ENCODE measurements at places on chromosomes 7 and 10.
A peak's percentile ranks its signal among the peaks of the same experiment; 100 is the strongest.

DNA sequence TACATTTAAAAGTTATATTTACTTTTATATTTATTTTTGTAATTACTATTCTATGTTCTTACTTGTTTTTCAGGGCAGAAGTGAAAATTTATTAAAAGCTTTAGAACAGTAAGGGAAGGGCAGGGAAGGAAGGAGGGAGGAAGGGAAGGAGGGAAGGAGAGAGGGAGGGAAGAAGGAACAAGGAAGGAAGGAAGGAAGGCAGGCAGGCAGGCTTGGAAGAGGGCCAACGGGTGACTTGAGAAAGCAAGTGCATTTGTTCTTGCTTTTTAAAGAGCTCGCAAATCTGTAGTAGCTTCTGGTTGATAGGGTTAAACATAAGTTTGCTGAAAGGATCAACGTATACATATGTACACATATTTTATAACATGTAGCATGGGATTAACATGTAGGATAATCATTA is 725.3 kb upstream of the FZD8 start:
- no peak for DNase-seq

DNA sequence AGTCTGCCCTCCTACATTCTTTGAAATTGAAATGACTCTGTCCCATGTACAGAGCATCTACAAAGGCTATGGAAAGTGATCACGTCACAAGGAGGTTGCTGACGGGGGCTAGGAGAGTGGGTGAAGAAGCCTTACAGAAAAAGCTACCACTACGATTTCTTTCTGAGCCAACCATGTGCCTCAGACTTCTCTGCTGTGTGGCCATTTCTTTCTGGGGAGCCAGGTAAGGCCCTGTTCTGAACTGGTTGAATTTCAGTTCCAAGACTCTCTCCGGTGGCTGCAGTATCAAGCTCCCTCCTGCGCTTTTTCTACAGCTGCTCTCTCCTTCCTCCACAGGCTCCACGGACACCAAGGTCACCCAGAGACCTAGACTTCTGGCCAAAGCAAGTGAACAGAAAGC is 112.5 kb upstream of the PRSS1 start:
- no peak for DNase-seq

DNA sequence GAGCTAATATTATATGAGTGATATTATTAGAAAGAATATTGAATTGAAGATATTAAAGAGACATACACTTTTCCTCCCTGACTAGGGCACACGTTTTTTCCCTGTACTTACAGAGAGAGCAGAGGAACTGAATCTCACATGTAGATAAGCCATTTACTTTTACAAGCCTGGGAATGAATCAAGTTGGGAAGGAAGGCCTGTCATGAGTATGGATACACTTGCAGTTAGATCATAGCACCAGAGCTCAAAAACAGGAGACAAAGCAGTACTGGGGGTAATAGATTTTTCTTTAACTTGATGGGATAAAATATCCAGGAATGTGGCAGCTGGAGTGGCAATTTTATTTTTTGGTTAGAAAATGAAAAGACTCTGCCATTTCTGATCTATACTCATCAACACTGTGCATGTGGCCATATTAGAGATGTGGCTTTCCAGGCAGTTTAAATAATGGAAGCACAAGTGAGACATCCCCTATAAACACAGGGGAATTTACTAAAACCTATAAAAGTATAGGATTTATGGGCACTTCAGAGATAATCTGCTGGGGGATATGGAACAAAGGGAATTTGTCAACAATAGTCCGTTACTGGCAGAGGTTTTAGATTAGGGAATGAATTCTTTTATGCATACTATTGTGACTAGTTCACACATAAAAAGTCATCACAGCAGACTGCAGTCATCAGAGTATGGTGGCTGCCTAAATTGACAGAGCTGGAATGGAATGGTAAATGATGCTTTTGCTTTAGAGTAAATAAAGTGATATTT is 657.7 kb upstream of the MBL2 start:
- DNase-seq = no peak

DNA sequence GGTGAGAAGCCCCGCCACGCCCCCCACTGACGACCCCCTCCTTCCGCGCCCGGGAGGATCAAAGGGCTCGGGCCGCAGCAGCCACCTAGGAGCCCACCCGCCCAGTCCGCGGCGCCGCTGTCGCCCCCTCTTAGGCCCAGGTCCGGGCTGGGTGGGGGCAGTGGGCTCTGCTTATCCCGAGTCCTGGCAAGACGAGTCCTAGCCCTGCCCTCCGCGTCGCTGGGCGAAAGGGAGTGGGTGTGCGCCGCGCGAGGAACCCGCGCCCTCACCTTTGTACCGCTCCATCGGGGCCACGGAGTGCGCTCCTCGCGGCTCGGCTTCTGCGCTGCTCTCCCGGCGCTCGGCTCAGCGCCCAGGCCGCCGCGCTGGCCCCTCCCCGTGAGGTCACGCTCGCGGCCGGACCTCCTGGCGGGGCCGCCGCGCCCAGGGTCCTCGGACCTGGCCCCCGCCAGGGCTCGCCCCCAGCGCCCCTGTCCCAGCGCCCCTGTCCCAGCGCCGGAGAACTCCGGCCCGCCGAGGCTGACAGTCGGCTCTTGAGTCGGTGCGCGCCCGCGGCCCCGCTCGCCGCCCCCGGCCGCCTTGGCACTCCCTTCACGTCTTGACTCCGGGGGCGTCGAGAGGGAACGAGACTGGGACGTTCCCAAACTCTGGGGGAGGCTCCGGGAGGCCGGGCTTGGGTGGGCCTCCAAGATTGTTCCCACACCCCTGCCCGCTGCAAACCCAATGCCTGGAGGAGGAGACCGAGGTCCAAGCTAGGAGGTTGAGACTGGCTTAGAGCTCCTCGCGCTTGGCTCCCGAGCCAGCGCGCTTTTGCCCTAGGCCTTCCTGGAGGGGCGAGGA is at the start of gene AFAP1L2:
TSS of gene AFAP1L2 (minus strand) at position 332 of the 840 bp plus-strand sequence. CDS start at position 285, 47 bp downstream.
- peak; percentile 6 for DNase-seq

- DNase-seq = peak; percentile 23
Observed at GRCh38 chr7:148306759-148307158, 283.8 kb upstream of the C7orf33 start.

DNA sequence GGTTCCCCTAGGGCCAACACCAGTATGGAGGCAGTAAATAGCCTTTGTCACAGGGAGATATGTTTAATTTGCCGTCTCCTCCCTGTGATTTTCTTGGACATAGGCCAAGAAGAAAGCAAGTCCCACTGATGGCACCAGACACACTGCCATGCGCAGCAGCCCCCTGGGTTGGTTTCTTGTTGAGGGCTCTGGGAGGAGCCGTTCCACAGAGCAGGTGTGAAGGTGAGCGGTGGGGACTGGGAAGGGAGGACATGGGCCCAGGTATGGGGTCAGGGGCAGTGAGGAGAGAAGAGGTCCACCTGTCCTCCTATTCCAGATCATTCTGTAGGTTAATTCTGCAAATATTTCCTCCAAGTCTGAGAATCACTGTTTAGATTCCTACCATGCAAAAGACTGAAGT is 376.1 kb downstream of the PLXNA4 start:
- no peak for DNase-seq

DNA sequence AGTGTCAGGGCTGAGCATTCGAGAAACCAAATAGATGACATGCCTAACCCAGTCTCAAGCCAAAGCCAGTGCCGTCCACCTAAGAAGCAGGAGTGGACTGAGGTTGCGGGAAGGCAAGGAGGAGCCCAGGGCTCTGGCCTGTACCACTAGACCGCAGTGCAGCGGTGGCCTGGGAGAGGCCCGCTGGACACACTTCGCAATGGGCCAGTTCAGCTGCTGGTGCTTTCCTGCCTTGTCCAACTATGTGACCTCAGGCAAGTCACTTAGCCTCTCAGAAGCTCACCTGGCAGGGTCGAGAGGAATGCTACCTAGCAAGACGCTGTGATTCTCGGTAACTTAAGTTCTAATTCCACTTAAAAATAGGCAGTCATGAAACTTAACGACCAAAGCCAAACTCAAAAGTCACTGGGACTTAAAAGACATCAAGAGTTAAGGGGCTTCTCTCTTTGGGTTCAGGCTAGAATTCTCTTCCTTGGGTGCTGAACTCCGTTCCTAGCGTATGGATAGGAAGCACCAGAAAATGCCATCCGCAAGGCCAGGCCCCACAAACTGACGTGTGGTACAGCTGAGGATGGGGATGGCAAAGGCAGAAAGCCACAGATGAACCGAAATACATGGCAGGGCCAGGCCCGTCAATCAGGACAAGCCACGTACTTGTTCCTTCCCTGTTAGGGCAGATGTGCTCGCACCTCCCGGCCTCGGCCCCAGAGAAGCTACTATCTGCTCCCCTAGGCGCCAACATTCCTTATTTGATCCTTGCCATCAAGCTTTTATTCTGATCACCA is 34.2 kb downstream of the CTBP2 start:
- no peak for DNase-seq

DNA sequence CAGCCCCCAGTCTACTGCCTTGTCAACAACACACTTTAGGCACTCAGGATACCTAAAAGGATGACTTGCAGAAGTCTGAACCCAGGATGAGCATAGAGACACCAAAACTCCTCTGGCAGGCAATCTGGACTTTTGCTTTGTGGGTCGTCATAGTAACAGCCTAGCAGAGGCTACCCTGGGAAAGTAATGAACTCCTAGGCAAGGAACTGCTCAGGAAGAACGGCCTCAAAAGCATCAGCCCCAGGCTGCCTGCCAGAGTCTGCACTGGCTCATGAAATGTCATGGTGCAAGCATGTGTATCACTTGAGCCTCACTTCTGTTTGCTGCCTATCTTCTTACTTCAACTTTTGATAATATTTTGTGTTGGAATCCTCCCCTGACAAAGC is 715.1 kb downstream of the GRID1 start:
- no peak for DNase-seq

DNA sequence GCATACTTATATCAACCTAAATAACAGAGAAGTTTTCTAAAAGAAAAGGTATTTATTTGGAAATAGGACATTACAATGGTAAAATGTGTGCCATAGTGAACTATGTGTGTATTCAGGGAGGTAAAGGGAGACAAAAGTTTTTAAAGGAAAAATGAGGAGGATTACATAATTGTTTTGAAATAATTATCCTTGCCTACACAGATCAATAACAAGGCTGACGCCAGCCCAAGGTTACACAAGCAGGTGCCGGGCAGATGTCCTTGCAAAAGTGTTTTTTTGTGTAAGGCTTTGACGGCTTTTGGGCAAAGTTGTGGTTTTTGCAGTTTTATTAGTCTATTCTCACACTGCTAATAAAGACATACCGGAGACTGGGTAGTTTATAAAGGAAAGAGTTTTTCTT is 22.7 kb upstream of the SLC35B4 start:
- DNase-seq = no peak

DNA sequence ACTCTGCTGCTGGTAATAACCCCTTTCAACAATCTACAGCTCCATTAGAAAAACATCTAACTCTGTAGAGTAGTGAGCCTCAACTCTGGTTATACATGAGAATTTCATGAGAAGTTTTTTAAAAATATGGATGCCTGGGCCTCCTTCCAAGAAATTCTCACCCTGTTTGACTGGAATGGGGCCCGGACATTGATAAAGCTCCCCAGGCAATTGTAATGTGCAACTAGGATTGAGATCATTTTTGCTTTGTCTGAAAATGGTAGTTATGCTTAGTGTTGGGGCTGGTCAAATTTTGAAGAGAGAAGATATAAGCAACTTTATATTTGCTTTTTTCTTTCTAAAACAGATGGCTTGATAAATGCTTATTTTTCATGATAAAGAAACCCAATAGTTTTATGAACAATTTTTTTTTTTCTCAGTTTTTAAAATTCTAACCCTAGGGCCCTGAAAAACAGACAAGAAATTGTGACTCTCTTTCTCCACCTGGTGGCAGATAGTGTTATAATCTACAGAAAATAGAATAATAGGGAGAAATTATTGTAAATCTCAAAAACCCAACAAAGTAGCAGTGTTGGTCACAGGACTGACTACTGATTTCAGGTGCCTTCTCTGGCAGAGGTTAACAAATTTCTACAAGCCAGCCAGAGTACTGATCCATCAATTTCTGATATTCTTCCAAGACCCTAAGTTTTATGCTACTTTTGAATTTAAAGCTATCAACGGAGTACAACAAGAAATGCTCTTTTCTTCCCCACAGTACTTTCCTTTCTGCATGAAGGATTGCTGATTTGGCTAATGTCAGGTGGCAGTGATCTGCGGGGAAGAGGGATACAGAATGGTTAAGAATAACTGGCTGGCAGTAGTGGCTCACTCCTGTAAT is 174.8 kb downstream of the DKK1 start:
- peak; percentile 47 for DNase-seq

- no peak for DNase-seq
Observed at GRCh38 chr7:32928785-32929298, 28.4 kb upstream of the FKBP9 start.

DNA sequence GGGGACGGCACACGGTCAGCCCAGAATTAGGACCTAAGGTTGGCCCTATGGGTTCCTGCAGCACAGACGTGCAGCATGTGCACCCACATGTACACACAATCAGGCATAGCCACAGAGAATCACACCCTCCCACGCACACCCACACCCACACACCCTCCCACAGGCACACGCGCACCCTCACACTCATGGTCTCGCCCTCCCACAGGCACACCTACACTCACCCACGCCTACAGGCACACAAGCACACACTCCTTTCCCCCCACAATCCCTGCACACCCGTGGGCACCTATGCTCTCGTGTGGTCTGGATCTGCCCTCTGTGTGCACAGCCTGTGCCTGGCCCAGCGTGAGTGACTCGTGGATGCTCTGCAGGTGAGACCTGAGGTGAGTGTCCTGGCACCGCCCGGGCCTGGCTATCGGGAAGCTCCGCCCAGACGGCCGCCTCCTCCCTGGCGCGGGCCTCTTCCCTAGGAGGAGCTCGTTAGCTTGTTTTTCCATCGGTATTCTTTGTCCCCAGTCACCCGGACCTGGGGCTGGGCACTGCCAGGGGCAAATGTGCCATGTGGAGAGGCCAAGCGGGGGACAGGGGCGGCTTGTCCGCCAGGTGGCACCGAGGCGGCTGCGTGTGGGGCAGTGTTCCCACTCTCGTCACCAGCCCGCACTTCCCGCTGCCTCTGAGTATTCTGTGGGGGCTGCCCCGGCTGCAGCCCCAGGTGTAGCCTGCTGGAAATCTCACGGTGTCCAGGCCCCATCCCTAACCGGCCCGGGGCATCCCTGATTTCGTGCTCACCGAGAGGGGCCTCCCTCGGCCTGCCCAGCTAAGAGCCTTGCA is 110.2 kb upstream of the FAM20C start:
- DNase-seq = no peak

DNA sequence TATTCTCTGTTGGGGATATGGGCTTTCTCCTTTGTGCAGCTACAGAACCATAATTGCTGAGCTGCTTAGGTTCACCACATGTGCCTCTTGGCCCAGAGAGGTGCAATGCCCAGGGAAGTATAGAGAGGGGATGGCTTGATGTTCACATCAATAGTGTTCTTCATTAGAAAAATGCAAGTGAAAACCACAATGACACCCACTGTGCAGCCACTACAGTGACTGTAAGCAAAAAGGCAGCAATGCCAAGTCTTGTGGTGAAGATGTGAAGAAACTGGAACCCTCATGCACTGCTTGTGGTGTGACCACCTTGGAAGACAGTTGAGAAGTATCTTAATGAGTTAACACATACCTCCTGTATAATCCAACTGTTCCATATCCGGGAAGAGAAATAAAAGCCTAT is 318.9 kb upstream of the ZMIZ1 start:
- DNase-seq = no peak

GRCh38 chr7:127581716-127582115 is 3.7 kb downstream of the GCC1 start:
- no peak for DNase-seq

- DNase-seq = peak; percentile 11
Observed at GRCh38 chr7:25615003-25615402, 386.7 kb upstream of the NPVF start.

All from suppressor macrophage (primary cell).